Activated CD4-positive, alpha-beta T cell treated with anti-CD3 and anti-CD28 coated beads, Interleukin-2, amount 50 U/mL, for 1 hour (primary cell): ENCODE measurements at places on chromosomes 6 and 20.

DNA sequence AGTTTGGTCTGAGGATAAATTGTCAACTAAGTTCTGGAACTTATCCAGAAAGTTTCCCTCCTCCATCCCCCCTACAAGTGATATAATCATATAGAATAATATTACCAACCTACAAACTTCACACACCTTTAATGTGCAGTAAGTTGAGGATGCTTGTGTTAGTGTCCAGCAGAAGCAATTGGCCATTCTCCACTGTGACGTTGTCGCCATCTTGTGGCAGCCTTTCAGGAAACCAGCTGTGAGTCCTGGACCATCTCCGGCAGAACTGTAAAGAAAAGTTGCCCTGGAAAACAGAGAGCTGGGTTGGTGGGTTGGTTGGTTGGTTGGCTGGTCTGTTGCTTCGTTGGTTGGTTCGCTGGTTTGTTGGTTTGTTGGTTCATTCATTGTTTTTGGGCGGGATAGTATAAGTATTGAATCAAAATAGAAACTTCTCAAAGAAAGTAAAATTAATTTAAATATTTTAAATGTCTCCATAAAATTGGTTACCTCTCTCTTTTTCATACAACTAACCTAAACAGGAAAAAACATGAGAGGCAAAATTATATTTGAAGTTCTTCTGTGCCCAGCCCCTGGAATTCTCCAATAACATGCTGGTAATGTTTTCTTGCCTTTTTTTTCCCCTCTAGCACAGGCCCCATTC is 127.5 kb downstream of the PKHD1 start:
- no peak for DNase-seq

- DNase-seq: no peak
Measured at GRCh38 chr6:16719488-16719887, 41.8 kb downstream of the ATXN1 start.

DNA sequence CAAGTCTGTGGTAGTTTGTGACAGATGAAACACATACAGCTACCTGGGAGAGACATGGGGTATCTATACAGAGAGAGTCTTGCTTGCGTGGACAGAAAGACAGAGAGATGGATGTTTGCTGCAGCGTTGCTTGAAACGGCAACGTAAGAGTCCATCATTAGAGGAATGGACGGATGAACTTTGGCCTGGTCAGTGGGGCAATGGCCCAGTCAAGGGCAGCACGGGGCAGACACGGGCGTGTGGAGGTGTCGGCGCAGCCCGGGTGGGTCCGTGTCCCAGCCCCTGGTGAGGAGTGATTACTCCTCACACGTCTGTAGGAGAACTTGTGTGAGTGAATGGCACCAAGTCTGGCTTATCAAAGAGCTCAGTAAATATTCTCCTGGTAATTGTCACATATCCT is 21.9 kb downstream of the DACT2 start:
- DNase-seq: no peak

GRCh38 chr6:45371924-45372573 is 5.7 kb downstream of the SUPT3H start:
- DNase-seq: no peak

DNA sequence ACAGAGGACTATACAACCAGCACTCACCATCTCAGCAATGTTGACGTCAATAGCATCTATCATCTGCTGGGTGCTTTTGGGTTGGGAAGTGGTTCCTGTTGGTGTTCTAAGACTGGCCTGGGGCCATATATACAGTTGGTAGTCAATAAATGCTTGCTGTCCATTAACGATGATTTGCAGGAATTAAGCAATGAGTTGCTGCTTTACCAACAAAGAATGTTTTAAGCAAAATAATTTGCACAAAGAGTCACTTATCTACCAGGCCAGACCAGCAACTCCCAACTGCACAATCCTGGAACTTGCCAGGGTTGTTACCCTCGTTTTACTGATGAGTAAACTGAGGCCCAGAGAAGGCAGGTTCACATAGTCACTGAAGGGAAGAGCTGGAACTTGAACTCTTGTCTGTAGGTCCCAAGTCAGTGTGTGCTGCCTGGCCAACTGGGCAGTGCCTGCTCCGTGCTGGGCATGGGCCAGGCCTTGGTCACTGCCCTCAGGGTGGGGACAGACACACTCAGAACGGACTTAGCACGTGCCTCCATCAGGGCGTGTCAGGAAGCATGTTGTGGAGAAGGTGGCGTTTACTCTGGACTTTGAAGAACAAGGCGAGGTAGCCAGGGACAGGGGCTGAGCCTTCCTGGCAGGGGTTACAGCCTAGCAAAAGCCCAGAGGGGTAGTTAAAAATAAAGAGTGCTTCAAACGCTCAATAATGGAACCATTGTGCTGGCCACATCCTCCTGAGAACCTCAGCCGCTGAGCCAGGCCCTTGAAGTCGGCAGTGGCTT is 2.5 kb upstream of the SRC start:
- DNase-seq: no peak

GRCh38 chr20:36549942-36550789 is 8.8 kb downstream of the MYL9 start:
- DNase-seq: no peak

DNA sequence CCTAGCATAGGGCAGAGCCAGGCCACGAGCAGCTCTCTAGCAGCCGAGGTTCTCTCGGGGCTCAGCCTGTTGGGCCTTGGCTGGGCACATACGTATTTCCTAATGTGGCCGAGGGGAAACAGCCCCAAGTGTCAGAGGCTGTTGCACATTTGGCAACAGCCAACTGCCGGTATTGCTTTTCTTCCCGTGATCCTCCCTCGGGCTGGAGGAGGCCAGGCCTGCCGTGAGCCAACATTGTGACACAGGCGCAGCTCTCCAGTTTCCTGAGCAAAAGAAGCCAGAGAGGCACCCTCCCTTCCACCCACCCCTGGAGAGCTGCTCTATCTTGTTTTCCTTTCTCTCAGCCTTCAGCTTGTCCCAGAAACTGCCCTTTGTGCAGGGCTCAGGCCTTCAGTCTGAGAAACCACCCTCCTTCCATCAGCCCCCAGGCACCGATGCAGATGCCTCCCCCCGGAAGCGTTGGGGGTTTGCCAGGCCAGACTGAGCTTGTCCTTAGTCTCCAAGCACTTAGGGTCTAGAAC is 5.1 kb upstream of the BPI start:
- no peak for DNase-seq

DNA sequence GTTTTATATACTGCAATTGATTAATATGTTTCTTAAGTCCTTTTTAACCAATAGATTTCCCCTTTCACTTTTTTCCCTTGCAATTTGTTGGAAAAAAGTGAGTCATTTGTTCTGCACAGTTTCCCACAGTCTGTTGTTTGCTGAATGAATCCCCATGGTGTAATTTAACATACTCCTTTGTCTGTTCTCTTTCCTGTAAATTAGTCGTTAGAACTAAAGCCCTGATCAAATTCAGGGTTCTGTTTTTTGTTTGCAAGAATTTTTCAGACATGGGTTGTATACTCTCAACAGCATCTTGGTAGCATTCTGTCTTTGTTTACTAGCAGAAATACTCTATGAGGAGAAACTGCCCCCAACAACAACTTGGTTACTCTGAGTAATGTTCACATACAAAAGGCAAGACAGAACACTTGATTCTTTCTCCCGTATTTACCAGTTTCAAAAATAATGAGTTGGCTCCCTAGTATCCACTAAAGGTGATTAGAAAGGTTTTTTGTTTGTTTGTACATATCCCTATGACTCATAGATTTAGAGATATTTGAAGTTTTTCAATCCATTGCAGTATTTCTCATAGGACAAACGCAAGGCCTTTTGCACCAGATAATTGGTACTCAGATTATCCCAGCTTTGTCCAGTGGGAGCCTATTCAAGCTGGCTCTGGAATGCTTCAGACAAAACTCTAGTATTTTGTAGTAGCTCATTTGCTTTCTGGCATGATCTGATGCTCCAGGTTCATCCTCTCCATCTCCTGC is 16.5 kb downstream of the BLOC1S5 start:
- DNase-seq: no peak

- DNase-seq: no peak
Measured at GRCh38 chr20:50788045-50788991, 6.5 kb upstream of the BCAS4 start.
